Activated naive CD4-positive, alpha-beta T cell (primary cell): ENCODE measurements at places on chromosomes 16 and 17.

DNA sequence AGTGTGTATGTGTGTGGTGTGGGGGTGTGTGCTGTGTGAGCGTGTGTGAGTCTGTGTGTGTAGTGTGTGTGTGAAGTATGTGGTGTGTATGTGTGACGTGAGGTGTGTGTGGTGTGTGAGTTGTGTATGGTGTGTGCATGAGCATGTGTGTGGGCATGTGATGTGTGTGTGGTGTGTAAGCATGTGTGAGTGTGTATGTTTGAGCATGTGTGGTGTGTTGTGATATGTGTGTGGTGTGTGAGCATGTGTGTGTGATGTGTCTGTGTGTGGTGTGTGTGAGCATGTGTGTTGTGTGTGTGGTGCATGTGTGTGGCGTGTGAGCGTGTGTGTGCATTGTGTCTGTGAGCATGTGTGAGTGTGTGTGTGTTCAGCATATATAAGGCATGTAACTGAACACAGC lies 20.9 kb downstream of the MAPT start:
- DNase-seq: no peak

DNA sequence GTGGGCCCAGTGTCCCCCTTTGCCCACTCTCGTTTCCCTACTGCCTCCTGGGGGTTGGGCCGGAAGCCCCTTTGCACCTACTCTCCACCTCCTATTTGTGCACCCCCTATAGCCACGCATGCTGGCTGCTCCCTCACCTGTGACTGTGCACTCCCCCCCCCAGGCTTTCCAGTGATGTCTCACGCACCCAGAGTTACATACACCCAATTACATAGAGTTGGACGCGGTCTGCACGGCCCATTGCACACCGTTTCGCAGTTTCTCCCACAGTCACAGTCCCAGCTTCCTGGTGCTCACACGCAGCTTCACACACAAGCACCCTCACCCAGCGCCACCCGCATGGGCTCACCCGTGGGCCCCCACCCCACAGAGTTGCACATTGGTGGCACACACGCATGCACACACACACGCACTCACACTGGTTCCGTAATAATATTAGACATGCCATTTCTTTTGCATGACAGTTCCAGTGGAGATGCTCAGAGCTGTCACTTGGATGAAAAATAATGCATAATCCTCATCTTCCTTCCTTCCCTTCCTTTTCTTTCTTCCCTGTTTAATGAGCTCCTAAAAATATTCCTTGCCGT lies 21.5 kb upstream of the C1QL1 start:
- DNase-seq: no peak

- no peak for DNase-seq
These were observed 6.5 kb downstream of the ERCC4 start for GRCh38 chr16:13926464-13926863.

- DNase-seq: no peak
These were observed 14.6 kb downstream of the RBBP6 start for GRCh38 chr16:24553983-24554382.

DNA sequence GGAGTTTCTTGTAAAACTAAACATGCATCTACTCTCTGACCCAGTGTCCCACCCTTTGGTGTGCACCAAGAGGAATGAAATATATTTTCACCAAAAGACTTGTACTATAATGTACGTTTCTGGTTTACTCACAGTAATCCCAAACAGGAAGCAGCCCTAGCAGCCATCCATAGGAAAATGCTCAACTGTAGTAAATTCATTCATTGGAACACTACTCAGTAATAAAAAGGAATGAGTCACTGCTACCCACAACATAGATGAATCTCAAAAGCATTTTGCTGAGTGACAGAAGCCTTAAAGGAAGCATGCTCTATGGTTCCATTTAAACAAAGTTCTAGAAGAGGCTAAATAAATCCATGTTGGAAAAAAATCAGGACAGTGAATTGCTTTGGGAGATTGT lies 37.6 kb upstream of the DHRS7B start:
- DNase-seq: no peak

- DNase-seq: no peak
These were observed 2.7 kb downstream of the CTDNEP1 start for GRCh38 chr17:7248796-7249195.

- DNase-seq: no peak
These were observed 7.3 kb downstream of the ARHGAP27 start for GRCh38 chr17:45425125-45425983.
